ENCODE measurements at places on chromosomes 2 and 18.
A peak's percentile ranks its signal among the peaks of the same experiment; 100 is the strongest.

DNA sequence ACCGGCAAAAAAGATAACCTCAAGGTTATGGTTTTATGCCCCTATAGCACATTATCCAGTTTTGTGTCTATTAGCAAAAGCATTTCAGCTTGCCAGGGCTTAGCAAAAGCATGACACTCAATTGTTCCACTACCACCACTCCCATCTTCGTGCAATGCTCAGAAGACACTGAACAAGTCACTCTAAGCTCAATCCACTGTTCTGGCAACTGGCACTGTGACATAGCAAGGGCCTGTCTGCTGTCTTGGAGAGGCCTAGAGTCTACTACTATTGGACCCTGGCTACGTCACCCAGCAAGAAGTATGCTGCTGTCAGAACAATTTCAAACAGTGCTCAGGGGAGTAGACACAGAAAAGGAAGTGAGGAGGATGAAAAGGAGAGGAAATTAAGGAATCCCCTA is 103.5 kb upstream of the PPP1CB start:
- DNase-seq = no peak

DNA sequence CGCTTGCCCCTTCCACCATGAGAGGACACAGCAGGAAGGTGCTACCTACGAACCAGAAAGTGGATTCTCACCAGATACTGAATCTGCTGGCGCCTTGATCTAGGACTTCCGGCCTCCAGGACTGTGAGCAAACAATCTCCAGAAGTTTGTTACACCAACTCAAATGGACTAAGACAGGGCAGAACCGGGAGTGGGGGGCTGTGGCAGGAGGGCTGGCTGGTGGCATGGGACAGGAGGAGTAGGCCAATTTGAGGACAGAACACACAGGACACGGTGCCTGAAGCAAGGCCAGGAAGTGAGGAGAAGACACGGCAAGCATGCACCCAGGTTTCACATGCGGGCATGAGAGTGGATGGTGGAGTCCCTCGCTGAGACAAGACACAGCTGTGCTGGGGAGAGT is 40.1 kb downstream of the CRACDL start:
- DNase-seq = no peak

DNA sequence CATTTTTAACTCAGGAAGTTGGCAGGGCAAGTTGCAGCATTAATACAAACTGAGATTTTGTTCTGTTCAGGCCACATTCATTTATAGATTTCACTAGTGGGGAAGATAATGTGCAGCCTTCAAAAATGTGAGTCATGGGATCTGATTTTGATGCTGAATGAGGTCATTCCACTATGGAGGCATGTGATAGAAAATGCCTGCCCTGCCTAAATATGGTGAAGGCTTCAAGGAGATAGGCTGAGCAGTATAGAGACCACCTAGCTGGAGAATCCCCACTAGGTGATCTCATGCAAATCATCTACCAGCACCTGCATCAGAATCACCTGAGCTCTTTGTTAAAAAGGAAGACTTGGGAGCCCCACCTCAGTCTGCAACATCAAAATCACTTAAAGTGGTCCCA is 43.7 kb downstream of the PAX3 start:
- DNase-seq = no peak

DNA sequence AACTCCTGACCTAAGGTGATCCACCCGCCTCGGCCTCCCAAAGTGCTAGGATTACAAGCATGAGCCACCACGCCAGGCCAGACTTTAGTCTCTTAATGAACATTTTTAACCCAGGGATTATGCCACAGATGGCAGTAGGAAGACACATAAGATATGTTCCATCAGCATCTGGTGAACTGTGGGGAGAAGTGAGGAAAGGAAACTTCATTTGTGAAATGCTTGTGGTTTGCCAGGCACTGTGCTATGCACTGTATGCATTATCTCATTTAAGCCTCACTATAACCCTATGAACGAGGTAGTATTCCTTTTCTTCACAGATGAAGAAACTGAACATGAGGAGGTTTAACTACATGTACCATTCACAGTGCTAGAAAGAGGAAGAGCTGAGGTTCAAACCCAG is 29.3 kb downstream of the PTRHD1 start:
- no peak for DNase-seq

GRCh38 chr2:235573331-235574221 is 79.7 kb downstream of the AGAP1 start:
- no peak for DNase-seq

- DNase-seq = no peak
Observed at GRCh38 chr2:8983571-8983970, 19.9 kb downstream of the MBOAT2 start.

DNA sequence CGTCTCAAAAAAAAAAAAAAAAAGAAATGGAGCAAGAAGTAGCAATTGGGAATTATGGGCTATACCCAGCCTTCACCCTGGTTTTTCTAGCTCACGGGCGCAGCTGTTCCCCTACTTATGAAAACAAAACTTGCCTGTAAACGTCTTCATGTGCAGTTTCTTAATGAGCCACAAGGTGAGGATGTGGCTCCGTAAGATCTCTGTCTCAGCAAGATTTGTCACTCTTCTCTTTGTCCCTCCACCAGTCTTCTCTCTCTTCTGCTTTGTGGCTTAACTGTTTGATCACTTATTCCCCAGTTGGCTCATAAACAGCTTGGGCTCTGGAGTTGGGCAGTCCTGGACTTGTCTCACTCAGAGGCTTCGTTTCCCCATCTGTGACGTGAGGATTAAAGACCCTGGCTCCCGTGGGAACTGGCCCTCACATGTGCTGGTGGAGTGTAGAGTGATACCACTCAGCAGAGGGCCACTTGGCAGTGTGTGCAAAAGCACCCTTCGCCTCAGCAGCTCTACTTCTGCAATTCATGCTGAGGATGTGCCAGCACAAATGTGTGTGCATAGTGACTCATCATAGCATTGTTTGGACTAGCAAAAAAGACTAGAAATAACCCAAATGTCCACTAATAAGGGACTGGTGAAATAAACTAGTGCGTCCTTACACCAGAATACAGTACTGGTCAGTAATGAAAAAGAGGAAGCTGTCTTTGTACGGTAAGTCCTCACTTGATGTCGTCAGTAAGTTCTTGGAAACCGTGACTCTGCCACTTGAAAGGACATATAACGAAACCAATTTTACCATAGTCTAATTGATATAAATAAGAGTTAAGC is 8.7 kb downstream of the CEP68 start:
- no peak for DNase-seq

- no peak for DNase-seq
Observed at GRCh38 chr2:60302377-60303126, 250.9 kb downstream of the BCL11A start.

GRCh38 chr2:108382196-108382595 is 4.4 kb downstream of the SULT1C4 start:
- DNase-seq = no peak

GRCh38 chr2:11677136-11678055 is 7.4 kb upstream of the NTSR2 start:
- DNase-seq = no peak

DNA sequence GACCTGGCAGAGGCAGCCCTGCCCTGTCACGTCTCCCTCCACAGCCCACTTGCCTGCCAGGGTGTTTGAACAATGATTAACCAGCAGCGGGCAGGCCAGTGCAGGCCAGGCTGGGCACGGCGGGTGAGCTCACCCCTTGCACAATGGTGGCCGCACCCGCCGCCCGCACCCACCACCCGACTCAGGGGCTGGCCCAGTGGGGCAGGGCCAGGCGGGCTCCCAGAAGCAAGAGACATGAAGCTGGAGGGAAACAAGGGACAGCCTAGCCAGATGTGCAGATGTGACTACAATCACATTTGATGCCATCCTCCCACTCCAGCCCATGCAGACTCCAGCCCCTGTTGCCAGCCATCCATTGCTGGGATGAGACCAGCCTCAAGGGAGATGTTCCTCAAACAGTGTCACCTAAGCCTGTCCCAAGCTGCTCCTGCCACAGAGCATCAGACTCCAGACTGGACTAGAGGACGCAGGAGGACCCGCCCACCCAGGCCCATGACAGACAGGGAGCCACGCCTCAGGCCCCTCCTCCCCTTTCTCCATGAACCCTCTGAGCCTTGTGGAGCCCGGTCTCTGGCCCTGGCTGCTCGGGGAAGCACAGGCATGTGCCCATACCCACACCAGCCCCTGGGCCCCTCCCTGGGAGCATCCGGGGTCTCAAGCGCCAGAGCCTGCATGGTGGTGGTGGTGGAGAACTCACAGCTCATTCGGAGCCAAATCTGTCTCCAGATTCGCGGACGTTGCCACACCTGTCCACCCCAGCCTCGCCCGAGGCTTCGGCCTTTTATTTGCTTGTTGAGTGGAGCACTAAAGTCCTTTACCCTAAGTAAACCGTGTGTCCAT is 45.0 kb downstream of the SDC1 start:
- no peak for DNase-seq

GRCh38 chr2:234770031-234770506 is 181.7 kb upstream of the SH3BP4 start:
- DNase-seq = no peak

- no peak for DNase-seq
Observed at GRCh38 chr2:25290811-25291495, 50.8 kb downstream of the DNMT3A start.

- DNase-seq = no peak
Observed at GRCh38 chr2:23624378-23624777, 239.4 kb downstream of the KLHL29 start.

DNA sequence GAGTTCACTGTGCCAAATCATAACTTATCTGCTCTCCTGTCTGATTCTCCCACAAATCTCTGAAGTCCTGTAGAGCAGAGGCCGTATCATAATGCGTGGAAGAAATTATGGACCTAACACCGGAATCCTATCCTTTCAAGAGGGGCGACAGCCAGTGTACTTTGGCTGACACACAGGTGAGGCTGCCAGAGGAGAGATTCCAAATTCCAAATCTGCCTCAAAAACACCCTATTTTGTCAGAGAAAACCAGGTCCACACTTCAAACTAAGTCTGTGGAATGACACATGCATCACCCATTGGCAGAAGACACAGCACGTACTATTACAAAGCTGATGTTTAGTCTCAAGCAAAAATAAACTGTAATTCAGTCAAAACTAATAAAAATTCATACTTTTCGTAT is 139.2 kb upstream of the PID1 start:
- no peak for DNase-seq

DNA sequence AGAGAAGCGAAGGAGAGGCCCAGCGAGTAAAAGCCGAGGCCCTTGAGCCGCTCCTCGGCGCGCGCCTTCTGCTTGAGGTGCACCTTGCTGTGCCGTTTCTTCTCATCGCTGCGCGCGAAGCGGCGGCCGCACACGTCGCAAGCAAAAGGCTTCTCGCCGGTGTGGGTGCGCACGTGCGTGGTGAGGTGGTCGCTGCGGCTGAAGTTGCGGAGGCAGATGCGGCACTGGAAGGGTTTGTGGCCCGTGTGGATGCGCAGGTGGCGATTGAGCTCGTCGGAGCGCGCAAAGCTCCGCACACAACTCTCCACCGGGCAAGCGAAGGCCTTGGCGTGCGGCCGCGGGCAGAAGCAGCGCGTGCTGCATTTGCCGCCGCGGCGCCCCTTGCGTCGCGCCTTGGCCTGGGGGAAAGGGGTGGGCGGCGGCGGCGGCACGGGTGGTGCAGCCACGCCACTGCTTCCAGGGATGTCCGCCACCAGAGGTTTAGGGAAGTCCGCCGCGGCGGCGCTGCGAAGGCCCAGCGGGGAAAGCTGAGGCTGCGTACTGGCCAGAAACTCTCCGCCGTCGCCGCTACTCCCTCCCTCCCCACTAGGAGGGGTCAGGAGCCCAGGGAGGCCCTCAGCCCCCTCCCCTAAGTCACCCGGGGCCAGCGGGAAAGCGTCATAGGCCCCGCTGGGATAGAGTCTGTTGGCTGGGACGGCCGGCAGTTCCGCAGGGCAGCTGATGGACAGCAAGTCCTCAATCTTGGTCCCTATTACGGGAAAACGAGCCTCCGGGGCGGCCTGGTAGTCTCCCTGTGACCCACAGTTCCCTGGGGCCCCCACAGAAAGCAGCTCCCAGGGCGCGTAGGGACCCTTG is 1.7 kb downstream of the EGR4 start:
- DNase-seq = no peak

DNA sequence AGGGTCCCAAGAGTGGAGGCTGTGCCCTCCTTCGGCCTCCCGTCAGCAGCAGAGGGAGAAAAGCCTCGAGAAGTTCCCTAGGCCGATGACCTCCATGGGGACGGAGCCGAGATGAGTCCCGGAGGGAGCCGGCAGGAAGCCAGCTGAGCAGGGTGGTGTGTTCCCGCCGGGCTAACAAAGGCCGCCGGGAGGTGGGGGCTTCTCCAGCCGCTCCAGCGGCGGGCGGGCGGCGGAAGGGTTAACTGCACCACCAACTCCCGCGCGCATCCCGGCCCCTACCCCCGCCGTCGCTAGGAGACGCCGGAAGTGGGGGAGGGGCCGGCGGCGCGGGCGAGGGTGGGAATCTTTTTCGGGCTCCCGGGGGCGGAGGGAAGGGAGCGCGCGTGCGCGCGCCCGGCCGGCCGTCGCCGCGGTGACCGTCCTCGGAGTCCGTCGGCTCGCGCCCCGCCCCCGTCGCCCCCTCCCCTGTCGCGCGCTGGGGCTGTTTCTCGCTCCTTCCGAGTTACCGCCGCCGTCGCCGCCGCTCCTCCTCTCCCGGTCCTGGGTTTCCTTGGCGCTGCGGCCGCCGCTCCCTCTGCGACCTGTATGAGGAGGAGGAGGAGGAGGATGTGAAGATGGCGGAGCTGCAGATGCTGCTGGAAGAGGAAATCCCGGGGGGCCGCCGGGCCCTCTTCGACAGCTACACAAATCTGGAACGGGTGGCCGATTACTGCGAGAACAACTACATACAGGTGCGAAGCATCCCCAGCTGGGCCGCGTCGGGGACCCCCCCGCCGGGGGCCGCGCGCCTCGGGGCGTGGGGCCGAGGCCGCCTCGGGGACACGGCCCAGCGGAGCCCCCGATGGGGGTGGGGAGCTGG is at the start of gene ABI2:
Gene ABI2 (plus strand): TSS at position 494 of the 859 bp plus-strand sequence. CDS start 121 bp downstream, at position 615.
- DNase-seq = peak; percentile 85

DNA sequence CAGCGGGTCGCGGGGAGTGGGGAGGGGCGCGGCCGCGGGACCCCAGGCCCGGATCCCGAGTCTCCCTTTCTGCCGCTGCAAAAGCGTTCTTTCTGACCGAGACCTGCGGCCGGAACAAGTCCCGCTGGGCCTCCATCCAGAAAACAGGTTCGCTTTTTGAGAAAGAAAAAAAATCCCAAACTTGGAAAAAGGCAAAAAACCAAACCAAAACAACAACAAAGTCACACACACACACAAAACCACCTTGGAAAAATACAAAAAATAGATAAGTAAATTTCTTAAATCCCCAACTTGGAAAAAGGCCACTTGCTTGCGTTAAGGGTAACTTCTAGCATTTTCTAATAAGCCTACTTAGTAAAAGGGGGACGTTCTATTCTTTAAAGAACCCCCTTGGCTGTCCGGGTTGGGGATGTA is 250 bp upstream of the CHST10 start:
- no peak for DNase-seq

Data from right renal cortex interstitium (tissue), 3 donors.